ENCODE measurements at places on chromosomes 2 and 18. TPM values are rescaled to one million over a fixed set of nuclear protein-coding genes. Genes with fewer than 3 reads are reported as not detected.

The CNRIP1 gene
- 42.2 TPM for total RNA-seq

The HNMT gene
- 20.3 TPM for total RNA-seq

The PDIA6 gene
- total RNA-seq: 810 TPM

The SLC14A1 gene
- 18.2 TPM for total RNA-seq

Data from placental pericyte (primary cell).